ENCODE measurements at places on chromosomes 2 and 18. TPM values are rescaled to one million over a fixed set of nuclear protein-coding genes. Genes with fewer than 3 reads are reported as not detected.

CDCA7 gene
- total RNA-seq, result 88.5 TPM

TRAK2 gene
- 22.8 TPM for total RNA-seq

DNA sequence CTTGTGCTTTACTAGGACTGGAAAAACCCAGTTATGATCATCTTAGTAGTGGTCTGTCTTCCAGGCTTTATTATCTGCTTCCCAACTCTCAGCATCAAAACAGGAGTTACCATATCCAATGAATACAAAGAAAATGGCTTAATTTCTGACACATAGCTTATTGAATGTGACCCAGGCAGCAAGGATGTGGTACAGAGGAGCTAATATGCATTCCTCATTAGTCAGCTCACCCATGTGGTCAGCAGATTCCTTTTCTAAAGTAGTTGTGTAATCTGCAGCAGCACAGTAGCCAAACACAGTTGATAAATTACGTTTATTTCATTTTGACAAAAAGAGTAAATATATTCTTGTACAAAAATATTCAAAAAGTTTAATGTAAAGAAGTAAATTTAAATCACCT, 43.6 kb downstream of the TSPYL6 start:
- no peak for DNase-seq
- peaks cover 4% of the 10 kb centered on the region for H3K36me3 ChIP-seq
- no peak overlapping the region for H3K4me3 ChIP-seq
- no peaks in the 10 kb centered on the region for H3K4me1 ChIP-seq

- H3K27me3 ChIP-seq, result no peaks in the 10 kb centered on the region
- peaks cover 22% of the 10 kb centered on the region for H3K36me3 ChIP-seq
- H3K4me3 ChIP-seq, result no peak overlapping the region
- H3K27ac ChIP-seq, result no peak overlapping the region
- H3K4me1 ChIP-seq, result peaks cover 12% of the 10 kb centered on the region
Measured at GRCh38 chr2:6986301-6986911, 69.2 kb downstream of the RNF144A start.

CD302 gene
- 0.74 TPM for total RNA-seq

PID1 gene
- not detected for total RNA-seq

- H3K4me3 ChIP-seq, result no peak overlapping the region
- H3K4me1 ChIP-seq, result no peaks in the 10 kb centered on the region
- no peak overlapping the region for H3K27ac ChIP-seq
- peaks cover 3% of the 10 kb centered on the region for H3K27me3 ChIP-seq
Measured at GRCh38 chr2:36733215-36733614, 36.7 kb downstream of the VIT start.

GRCh38 chr18:35074581-35074980, 33.4 kb downstream of the MAPRE2 start:
- peaks cover 32% of the 10 kb centered on the region for H3K36me3 ChIP-seq
- H3K27ac ChIP-seq, result peak overlapping the region; percentile 14
- H3K4me3 ChIP-seq, result no peak overlapping the region
- H3K4me1 ChIP-seq, result peaks cover 60% of the 10 kb centered on the region
- H3K27me3 ChIP-seq, result no peaks in the 10 kb centered on the region

DNA sequence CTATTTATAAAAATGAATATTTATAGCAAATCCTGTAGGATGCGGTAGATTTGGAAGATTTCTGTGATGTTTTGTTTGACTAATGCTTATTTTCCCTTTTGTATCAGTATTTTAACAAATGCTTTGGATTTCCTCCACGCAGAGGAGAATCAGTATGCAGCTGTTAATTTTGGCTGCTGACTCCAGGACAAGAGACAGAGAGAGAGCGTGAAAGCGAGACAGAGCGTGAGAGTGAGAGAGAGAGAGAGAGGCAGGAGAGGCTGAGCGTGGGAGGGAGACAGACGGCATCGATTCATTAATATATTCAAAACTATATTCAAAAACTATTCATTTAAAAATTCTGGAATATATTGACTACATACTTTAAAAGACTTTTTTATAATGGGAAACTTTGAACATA, 62.5 kb downstream of the RRM2 start:
- DNase-seq, result no peak
- no peak overlapping the region for H3K27ac ChIP-seq
- peaks cover 13% of the 10 kb centered on the region for H3K36me3 ChIP-seq

- peaks cover 21% of the 10 kb centered on the region for H3K4me1 ChIP-seq
- no peak overlapping the region for H3K27ac ChIP-seq
- no peaks in the 10 kb centered on the region for H3K36me3 ChIP-seq
- H3K27me3 ChIP-seq, result no peaks in the 10 kb centered on the region
- no peak for DNase-seq
Measured at GRCh38 chr2:233225230-233226068, 26.0 kb upstream of the ATG16L1 start.

DNA sequence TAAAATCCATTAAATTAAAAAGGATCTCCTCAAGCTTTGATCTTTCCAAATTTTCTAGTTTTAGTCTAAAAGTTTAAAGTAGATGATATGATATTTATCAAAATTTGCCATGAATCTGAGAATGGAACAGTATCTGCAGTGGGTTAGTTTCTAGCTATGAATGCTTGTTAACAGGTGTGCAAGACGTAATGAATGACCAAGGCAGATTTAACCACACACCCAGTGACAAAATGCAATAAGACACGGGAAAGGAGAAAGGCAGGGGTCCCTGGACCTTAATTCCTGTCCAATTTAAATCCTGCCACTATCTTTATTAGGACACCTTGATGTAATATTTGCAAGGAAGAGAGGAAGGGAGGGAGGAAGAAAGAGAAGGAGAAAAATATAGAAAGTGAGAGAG, 30.5 kb upstream of the PEX13 start:
- no peak overlapping the region for H3K27ac ChIP-seq
- peaks cover 12% of the 10 kb centered on the region for H3K36me3 ChIP-seq
- DNase-seq, result no peak
- no peak overlapping the region for H3K4me3 ChIP-seq

- no peak overlapping the region for H3K27ac ChIP-seq
- H3K4me1 ChIP-seq, result peaks cover 7% of the 10 kb centered on the region
- DNase-seq, result no peak
- peak overlapping the region; percentile 13 for H3K4me3 ChIP-seq
- H3K36me3 ChIP-seq, result no peaks in the 10 kb centered on the region
Measured at GRCh38 chr2:240452462-240453256, 17.2 kb downstream of the GPC1 start.

Measured in activated CD8-positive, alpha-beta T cell treated with anti-CD3 and anti-CD28 coated beads for 36 hours (primary cell).